H9 (cell line): ENCODE measurements at places on chromosomes 2 and 18.

DNA sequence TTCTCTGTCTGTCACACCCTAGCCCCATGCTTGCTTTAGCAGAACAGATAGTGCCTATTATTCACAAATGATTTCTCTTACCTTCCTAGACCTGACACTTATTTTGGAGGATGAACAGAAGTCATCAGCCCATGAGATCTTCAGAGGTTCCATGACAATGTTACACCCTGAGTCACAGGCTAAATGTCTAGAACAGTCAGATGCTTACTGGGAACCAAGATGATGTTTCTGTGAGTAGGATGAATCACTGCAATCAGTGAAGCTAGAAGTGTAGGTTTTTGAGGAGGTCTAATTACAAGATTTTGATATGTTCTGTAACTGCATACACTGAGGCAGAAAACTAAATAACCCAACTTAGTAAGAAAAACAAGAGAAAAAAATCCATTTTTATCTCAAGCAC lies 123.0 kb upstream of the THUMPD2 start:
- no peak for DNase-seq

DNA sequence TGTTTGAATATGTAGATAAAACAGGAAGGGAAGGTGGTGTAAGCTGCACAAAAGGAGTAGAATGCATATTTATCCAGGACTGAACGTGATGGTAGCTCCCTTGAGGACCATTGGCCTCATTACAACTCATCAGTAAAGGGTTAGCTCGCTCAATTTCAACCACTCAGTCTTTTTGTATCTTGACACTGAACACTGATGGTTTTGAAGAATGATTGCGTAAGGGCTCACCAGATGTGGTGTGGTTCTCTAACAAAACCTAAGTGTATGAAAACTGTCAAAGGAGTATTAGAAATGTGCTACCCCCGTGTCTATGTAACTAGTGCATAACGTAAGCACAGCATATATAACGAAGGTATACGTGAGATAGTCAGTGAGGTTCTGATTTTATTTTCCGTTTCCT lies 272.4 kb upstream of the THSD7B start:
- DNase-seq: no peak

DNA sequence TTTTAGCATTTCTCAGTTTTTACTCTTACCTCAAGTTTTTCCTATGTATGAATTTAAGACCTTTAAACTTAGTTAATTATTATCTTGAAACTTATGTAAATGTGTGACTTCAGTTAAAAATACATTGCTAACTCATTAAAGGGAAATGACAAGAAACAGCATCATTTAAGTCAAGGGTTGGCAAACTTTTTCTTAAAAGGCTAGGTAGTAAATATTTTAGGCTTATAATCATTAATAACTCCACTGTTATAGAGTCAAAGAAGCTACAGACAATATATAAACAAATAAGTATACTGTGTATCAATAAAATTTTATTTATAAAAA lies 259.7 kb upstream of the RBMS1 start:
- DNase-seq: no peak

DNA sequence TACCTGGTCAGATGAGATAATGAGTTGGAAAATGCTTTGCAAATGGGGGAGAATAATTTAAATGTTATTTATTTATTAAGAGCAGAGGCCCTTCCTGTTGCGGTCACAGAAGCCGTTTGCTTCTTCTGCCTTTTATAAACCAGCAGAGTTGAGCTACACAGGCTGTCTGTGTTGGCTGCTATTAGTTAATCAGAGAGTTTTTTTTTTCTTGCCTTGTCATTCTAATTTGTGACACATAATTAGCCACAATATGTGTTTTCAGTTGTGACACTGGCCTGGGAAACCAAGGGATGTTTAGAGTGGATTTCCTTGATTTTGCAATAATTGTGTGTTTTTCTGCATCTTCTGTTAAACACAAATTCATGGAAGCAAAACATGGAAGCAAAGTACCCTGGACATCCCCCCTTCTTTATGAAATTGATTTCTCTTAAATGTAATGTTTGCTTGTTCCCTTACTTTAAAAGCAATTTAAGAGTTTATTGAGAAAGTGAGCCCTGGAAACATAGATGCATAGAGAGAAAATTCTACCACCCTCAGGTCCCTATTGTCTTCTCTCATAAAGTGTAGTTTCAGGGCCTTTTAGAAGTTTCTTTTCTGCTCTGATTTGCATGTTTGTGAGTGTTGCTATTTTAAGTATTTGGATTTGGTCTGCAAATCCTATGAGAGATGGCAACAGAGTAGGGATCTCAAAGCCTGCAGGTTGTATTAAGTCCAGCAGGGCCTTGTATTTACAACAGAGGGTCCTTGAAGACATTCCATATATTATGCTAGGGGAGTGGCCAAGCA lies 22.8 kb upstream of the IL37 start:
- no peak for DNase-seq

DNA sequence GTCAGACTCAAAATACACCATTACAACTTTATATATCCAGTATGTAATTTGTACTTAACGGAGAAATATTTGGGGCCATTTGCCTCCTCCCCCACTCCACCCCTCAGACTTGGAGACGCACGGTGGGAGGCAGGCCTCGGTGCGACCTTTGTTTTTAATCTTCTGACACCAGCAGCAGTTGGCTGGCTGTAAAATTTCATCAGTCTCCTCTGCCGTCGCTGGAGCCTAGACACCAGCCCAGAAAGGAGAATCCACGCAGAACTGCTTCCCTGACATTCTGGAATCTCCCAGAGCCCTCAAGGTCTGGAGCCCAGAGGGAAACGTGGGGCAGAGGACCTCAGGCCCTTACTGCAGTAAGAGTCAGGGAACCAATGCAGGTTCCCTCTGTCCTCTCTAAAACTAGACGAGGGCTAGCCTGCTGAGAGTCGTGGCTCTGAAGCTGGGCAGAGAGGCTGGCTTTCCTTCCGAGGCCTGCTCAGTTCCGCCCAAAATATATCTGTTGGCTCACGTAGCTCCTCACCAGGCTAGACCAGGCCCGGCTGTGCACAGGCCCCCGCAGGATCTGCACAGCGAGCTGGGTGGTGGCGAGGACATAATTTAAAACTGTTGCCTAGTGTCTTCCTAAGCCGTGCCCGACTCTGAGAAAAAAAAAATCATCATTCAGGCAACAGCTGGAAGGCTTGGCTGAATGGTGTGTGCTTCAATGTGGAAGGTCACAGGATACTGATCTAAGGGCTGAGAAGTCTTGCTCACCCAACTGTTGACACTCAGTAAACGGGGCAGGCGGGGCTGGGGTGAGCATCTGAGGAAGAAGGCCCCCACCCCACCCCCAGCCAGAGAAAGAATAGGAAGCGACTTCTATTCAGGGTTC lies 40.4 kb downstream of the EN1 start:
- no peak for DNase-seq
